ENCODE measurements at places on chromosomes 6 and 20.

GRCh38 chr20:54995553-54995952 lies 520.2 kb downstream of the DOK5 start:
- no peak for DNase-seq

DNA sequence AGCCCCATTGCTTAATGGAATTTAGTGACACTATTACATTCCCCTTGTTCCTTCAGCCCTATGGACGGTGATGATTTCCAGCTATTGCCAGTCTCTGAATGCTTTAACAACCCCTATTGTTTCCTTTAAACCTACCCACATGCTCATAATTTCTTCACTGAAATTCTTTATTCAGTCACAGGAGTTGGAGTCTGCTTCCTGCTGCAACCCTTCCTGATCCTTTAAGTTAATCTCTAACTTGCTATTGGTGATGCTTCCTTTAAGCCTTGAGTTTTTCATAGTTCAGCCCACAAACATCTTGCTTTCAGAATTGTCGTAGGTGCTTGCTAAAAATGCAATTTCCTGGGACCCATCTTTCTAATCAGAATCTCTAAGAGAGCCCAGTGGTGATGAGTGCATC lies 66.3 kb upstream of the TNFAIP3 start:
- no peak for DNase-seq

GRCh38 chr6:42099340-42100028 lies 42.9 kb downstream of the C6orf132 start:
- DNase-seq: no peak

DNA sequence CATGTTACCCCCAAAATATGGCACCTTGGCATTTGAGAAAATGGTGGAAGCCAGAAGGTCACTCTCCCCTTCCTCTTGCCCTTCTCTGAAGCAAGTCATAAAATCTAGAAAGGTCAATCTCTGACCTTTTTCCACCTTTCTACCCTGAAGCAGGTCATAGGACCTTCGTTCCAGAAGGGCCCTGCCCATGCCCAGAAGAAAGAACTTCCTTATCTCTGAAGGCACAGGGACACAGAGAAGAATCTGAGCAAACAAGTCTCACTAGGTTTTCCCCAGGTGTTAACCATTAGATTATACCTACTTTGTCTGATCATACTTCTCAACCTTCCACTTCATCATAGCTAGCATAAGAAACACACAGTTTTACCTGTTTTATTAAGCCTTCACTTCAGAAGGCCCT lies 42.5 kb downstream of the SMPDL3A start:
- no peak for DNase-seq

Measured in sciatic nerve (tissue), 2 donors.